Inflammatory macrophage treated with lipopolysaccharide for 4 hours (primary cell): ENCODE measurements at places on chromosomes 12 and 14.

- DNase-seq = no peak
Measured at GRCh38 chr14:74476107-74476506, 17.0 kb downstream of the NPC2 start.

- DNase-seq = no peak
Measured at GRCh38 chr12:41228066-41228820, 40.1 kb downstream of the PDZRN4 start.

DNA sequence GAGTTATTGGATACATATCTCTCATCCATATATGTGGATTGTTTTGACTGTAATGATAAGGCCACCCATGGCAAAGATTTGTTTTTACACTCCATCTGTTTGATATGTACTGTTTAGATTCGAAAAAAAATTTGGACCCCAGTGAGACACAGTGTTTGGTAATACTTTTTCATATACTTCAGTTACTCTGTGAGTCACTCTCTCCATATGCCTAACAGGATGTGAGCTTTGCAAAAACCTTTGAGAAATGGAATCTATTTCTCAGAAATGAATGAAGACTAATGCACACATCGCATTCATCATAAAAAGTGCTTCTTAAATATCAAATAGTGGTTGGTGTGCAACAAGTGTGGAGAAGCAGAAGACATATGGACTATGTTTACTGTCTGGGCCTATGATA is 781.5 kb downstream of the SLC6A15 start:
- no peak for DNase-seq

DNA sequence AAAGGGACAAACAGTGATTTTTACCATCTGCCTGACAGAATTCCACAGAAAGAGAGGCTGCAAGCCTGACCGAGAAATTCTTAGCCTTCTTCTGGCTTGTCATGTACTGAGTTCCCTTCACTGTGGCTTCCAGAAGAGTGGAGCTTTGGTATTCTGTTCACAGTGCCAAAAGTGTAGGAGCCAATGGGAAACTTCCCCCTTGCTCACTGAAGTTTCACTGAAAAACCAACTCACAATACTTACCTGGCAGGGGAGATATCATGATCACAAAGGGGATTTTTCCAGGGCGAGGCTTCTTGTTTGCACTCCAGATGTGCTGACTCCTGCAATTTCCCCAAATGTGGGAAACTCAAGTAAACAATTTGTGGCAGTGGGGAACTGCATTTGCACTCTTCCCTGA is 31.7 kb upstream of the MMP19 start:
- DNase-seq = no peak

DNA sequence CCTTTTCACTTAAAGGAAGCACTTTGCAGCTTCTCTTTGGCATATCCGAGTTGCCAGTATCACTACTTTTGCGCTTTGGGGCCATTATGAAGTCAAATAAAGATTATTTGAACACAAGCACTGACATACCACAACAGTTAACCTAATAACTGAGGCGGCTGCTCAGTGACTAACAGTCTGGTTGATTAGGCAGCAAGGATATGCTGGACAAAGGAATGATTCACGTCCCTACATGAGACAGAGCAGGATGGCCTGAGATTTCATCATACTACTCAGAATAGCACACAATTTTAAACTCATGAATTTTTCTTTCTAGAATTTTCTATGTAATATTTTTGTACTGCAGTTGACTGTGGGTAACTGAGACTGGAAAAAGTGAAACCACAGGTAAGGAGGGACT is 56.9 kb upstream of the E2F7 start:
- no peak for DNase-seq

DNA sequence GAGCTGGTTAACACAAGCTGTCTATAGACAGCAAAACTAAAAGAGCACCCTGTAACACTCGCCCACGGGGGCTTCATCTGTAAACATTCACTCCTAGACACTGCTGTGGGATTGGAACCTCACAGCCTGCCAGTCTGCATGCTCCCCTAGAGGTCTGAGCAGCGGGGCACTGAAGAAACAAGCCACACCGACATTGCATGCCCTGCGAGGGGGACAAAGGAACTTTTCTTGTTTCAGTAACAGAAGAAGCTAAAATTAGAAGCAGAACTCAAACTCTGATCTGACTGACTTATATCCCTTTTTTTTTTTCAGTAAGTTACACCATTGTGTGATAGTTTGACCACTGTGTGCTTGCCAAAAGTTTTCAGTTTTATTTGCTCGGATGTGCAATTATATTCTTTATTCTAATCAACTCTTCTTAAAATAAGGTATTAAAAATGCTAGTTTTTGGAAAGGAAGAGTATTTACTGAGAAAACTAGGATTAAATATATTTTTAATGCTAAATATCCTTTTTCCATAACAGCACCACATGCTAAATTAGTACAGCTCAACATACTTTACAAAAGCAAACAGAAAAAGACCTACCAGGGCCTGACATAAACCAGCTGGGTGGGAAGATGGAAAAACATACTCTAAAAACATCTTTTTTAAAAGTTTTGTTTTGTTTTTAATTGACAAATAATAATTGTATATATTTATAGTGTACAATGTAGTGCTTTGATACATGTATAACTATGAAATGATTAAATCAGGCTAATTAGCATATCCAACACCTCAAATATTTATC is 100.2 kb downstream of the EPS8 start:
- peak; percentile 54 for DNase-seq

GRCh38 chr12:119660076-119660475 is 7.9 kb upstream of the PRKAB1 start:
- peak; percentile 49 for DNase-seq

DNA sequence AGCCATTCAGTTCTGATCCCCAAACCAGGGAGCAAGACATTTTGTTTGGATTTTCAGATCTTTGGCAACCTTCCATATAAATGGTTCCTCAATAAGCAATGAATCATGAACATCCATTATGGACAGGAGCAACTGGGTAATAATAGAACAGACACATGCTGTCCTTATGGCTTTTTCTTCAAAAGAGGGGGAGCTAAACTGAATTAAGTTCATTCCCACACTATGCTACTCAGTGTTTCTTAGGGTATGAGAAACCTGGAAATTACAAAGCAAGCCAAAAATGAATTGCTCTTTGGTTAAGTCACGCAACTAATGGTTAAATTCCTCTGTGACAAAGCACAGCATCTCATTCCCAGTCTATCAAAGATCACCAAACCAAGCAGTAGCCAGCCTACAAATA is 51.0 kb downstream of the PTGER2 start:
- DNase-seq = peak; percentile 29

DNA sequence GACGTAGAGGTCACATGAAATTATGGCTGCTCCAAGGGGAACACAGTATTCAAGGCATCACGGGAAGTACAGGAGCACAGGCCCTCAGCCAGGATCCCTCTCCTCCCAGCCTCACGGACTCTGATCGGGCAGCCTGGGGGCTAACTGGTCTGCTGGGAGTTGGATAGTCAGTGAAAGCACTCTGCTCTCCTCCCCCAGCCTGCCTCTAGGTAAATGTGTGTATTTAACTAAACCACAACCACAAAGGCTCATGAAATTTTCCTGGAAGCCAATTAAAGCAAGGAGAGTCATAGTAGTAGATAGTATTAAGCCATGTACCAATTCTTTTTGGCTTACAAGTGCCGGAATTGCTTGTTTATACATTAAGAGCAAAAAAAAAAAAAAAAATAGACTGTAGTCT is 254.3 kb downstream of the MSRB3 start:
- no peak for DNase-seq

- peak; percentile 62 for DNase-seq
Measured at GRCh38 chr14:93331002-93331727, 1.7 kb downstream of the BTBD7 start.

DNA sequence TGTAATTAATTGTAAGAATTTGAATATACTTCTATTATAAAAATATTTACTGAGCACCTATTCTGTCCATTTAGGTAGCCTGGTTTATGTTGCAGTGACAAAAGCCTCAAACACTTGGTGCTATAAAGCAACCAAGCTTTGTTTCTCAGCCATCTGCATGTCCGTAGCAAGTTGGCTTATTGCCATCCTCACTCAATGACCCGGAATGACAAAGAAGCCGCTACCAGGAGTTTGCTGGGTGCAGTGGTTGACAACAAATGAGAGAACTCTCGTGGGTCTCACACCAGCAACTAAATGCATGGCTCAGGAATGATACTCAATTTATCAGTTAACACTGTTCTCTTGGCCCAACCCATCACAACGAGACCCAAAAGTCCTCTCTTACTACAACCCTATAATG is 553.1 kb downstream of the DIO2 start:
- no peak for DNase-seq

DNA sequence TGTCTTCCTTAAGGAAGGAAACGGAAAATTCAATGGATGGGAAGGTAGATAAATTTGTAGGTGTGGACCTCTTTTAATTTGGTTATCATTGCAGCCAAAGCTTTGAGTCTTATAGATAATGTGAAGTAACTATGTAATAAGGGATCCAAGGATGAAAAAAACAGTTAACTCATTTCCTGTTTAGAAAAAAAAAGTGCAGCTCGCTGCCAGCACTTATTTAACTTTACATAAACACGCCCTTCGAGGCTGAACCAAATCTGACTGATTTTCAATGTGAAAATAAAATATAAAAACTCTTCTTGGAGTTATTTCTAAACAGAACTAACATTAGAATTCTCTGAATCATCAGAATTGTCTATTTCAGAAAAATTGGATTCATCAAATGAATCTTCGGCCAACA is 7.0 kb downstream of the NUBPL start:
- DNase-seq = no peak

DNA sequence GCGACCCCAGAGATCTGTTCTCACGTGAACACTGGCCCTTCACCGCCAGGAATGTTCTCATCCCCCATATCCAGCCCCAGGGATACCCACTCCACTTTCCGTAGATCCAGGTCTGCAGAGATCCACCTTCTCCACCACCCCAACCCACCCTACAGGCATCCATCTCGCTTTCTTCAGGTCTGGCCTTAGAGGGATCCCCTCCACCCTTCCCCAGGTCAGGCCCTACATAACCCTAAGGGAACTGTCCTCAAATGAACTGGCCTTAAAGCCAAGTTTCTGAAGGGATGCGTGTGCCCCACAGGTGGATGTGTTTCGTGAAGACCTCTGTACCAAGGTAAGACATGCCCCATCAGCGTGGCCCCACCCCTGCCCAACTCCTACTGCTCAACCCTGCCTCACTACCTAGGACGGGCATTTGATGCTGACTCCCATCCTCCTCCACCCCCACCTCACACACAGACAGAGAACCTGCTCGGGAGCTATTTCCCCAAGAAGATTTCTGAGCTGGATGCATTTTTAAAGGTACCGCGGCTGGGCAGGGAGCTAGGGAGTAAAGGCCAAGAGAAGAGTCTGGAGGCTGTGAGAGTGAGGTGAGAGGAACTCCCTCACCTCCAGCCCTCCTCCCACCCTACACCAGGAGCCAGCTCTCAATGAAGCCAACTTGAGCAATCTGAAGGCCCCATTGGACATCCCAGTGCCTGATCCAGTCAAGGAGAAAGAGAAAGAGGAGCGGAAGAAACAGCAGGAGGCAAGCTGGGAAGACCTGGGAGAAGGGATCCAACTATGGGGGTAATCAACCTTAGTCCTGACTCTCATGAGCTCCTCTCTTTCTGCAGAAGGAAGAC is 912 bp downstream of the PSME1 start:
- no peak for DNase-seq

GRCh38 chr14:76812422-76813383 is at the start of gene ANGEL1:
Gene ANGEL1, minus strand, starts transcription at chr14:76812882. Its CDS starts 55 bp downstream, at chr14:76812827.
- peak; percentile 94 for DNase-seq

GRCh38 chr14:89927186-89927865 is 27.2 kb downstream of the EFCAB11 start:
- DNase-seq = no peak

GRCh38 chr12:14780859-14781258 is 22.4 kb downstream of the WBP11 start:
- no peak for DNase-seq

GRCh38 chr12:89267404-89267803 is 84.9 kb downstream of the DUSP6 start:
- DNase-seq = no peak

- DNase-seq = no peak
Measured at GRCh38 chr14:76093077-76093476, 58.6 kb upstream of the GPATCH2L start.

GRCh38 chr12:104662908-104663307 is 206.2 kb downstream of the CHST11 start:
- no peak for DNase-seq

DNA sequence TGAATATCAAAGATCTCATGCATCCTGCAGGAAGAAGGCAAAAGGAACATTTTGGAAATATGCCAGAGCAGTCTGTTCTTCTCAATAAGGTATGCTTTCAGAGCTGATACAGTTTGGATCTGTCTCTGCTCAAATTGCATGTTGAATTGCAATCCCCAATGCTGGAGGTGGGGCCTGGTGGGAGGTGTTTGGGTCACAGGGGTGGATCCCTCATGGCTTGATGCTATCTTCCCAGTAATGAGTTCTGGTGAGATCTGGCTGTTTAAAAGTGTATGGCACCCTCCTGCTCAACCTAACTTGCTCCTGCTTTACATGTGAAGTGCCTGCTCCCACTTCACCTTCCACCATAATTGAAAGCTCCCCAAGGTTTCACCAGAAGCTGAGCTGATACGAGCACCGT is 76.6 kb downstream of the RIN3 start:
- no peak for DNase-seq
